ENCODE measurements at places on chromosomes 16 and 17.
A peak's percentile ranks its signal among the peaks of the same experiment; 100 is the strongest.

DNA sequence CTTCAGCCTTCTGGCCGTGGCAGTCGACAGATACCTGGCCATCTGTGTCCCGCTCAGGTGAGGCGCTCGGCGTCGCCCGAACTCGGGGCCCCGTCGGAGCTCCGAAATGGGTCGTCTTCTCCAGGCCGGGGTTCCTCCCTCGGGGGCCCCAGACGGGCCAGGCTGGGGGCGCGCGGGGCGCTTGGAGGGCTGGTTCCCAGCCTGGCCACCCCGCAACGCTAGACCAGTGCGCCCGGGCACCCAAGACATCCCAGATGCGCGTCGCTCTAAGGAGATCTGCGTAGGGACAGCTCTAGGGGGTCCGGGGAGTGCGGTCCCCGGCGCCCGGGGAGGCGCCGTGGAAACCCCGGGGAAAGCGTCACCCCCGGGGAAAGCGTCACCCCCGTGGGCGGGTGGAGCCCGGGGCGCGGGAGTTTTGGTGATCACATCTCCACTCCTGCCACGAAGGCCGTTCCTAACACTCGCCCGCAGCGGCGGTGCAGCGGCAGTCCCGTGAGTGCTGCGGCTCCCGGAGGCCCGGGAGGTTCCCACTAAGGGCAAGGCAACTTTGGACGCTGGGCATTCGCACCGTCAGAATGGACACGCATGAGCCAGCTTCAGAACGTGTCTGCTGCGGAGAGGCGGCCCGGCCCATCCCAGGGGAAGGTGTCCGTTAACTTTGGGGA lies 729 bp downstream of the ADORA2B start:
- DNase-seq: no peak

GRCh38 chr16:57616241-57616640 lies 12.2 kb upstream of the ADGRG1 start:
- no peak for DNase-seq

- DNase-seq: no peak
Observed at GRCh38 chr16:17488506-17488905, 17.7 kb upstream of the XYLT1 start.

DNA sequence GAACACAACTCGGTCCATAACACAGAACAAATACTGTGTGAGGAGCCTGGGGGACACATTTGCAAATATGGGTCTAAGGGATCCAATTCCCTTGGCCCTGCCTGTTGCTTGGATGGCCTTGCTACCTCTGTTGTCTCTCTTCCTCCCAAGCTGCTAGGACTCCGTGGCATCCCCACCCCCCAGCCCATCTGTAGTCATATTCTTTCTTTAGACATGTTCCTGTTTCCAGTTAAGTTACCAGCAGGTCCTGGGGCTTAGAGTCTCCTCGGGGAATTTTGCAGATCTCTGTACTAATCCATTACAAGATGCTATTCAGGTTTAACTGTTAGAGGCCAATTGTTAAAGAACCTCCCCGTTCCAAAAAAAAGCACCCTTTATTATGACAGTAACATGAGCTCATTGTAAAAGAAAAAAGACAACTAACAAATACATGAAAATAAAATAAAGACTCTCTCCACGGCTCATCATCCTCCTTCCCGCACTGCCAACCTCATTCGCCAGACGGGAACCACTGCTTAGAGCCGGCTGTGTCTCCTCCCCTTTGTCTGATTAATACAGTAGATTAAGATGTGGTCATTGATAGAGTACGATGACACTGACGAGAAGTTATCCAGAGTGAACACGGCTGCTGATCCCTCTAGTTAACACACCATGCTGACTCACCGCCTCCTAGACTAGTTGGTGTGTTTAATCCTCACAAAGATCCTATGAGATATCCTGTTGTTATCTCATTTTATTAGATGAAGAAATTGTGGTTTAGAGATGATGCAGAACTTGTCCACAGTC lies 22.2 kb downstream of the HS3ST4 start:
- DNase-seq: no peak

- DNase-seq: no peak
Observed at GRCh38 chr16:80029761-80030481, 429.4 kb upstream of the MAF start.

DNA sequence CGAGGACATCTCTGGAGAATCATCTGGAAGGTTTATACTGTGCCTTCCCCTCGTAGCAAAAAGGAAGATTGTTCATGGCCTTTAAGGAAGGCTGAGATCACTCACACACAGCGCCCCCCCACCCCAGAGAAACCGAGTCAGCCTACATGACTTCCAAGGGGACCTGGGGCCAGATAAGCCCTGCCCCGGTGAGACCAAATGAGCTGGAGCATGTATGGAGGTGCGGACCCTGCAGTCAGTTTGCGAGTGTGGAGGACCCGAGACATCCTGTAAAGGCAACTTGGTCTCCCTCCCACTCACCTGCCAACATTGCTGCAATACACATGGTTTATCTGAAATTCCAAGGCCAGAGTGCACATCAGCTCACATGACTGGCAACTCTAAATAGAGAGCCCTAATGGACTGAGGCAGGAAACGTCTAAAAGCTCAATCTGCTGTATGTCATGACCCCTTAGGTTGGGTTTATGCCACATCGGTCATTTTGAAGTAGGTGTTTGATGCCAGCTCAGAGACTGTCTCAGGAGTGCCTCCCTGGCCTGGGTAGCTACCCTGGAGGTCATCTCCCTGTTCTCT lies 233.6 kb downstream of the CPPED1 start:
- no peak for DNase-seq

DNA sequence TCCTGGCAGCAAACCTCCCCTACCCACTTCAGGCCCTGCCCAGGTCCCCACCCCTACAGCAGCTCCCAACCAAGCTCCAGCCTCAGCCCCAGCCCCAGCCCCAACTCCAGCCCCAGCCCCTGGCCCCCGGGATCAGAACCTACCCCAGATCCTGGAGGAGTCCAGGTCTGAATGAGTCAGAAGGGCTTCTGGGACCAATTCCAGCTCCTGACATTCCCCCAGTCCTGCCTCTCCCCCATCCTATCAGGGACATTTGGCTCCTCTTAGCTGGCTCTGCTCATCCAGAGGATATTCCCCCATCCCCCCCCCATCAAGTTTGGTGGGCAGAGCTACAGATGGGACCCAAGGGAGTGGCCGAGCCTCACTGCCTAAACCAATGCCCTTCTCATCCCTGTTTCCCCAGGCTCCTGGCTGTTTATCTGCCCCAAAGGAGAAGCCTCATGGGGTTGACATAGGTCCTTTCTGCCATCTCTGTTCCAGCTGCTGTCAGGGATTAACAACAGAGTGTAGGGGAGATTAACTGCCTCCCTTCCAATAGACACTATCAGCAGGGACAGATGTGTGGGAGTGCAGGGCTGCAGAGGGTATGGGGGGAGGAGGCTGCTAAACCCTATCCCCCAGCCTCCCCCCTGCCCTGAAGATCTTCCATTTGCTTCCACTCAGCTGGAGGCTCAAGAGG lies 16.5 kb downstream of the CNTNAP1 start:
- no peak for DNase-seq

DNA sequence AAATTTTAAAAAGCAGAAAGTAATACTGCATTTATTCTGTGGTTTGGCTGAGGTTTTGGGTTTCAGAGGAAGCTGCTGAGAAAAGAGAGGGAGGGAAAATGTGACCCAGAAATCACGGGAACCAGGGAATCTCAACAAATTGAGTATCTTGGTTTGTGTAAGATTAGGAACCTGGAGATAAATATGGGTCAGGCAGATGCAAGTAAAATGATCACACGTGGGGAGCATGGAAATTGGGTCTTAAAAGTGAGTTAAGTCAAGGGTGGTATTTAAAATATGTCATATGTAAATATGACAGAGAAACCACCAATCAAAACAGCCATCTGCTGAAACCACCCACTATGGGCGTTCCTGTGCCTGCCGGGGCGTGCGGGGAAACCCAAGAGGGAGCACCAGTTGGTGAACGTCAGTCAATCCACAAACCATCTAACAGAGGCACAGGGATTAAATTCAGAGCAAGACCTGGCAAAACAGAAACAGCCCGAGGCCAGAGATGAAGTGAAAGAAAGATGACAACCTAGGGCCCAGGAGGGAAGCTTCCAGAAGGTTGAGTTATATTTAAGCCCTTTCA lies 33.4 kb downstream of the CDH13 start:
- peak; percentile 23 for DNase-seq

GRCh38 chr16:46785076-46785845 lies 37.1 kb upstream of the MYLK3 start:
- no peak for DNase-seq

DNA sequence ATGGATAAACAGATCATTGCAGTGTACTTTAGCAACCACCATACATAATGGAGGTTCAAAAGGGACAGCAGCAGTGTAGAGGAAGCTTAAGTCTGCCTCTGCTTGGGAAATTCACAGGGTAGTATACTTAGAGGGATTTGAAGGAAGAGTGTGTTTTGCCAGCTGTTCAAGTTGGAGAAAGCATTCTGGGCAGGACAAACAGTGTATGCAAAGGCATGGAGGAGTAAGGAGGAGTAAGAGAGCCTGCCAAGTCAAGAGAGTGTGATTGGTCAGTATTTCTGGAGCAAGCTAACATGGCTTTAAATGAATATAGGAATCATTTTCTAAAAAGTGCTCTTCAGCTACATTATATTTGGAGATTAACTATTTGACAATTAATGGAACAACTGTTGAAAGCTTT lies 22.9 kb upstream of the PHAF1 start:
- DNase-seq: no peak
